Activated naive CD8-positive, alpha-beta T cell treated with anti-CD3 and anti-CD28 coated beads, Interleukin-2, amount 10 ng/mL, durations not matched to agents 7 days and 5 days (primary cell): ENCODE measurements at places on chromosomes 5 and 9.

DNA sequence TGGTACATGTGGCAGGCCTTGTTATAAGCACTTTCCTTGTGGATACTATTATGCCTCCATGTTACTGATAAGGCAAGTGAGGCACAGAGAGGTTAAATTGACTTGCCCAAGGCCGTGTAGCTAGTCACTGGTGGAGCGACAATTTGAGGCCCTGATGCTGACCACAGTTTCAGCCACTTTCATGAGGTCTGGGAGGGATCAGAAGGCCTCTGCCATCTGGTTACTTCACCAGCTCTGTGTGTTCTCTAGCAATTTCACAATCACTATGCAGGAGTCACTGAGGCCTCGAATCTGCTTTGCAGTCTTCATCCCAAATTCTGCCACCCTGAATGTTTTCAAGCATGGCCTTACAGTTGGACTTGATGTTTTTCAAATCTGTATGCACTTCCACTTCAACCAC, 9.1 kb downstream of the LRRC70 start:
- DNase-seq, result no peak

GRCh38 chr5:66351813-66352212, 207.7 kb downstream of the SREK1 start:
- no peak for DNase-seq

DNA sequence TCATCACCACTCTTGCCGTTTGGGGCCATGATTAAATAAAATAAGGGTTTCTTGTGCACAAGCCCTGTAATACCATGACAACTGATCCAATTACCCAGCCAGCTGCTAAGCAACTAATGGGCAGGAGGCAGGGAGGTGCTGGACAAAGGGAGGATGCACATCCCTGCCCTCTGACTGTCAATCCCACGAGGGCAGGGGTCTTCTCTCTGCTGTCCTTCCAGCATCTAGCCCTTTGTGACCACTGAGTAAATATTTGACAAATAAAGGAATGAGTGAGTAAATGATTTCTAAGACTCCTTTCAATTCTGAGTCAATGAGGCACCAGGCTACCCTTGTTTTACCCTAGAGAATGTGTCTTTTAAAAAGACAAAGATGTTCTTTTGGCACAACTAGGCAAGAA, 247.1 kb downstream of the SYK start:
- no peak for DNase-seq

DNA sequence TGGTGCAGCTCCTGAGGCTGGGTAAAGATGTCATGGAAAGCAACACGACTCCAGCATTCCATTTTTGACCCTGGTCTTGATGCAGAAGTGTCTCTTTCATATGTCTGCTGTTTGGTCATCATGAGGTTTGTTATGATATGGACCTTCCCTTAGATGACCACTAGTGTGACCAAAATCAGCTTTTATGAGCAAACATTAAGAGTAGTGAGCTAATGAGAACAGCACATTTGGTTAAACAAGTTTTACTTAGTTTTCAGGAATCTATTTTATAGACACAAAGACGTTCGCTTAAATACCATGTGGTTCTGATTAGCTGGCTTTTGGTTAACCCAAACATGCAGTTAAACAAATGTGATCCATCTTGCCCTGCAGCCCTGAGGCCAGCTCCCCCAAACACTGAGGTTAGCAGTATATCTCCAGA, 56.7 kb upstream of the ACTBL2 start:
- DNase-seq, result no peak

DNA sequence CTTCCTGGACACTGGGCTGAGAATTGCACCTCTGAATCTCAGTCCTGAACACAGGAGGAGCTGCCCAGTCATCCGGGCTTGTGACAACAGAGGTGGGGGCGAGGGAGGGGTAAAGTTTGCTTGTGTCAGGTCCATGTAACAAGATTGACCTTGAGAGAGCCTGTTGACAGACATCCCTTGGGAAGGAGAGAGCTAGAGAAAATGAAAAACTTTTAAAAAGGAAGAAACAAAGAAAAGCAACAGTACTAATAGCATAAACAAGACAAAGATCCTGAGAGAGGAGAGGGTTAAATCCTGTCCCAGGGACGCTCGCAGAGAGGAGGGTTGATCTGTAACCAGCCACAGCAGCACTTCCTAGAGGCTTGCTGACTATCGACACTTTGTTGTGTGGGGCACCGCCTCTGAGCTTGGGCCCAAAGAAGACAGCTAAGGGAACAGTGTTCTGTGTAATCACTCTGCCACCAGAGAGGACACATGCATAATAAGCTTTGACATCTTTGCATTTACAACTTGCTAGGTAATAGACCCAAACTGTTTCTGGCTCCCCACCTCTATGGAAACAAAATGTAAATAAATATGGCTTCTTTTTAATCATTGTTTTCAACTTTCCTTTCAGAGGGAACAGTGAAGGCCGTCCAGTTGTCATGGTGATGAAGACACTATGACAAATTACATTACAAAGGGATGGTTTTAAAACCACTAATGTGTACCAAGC, 363.7 kb downstream of the CSNK1G3 start:
- no peak for DNase-seq
